NK-92 treated with Interleukin-12 subunit alpha and Interleukin-12 subunit beta, amount 100 ng/mL, for 24 hours (cell line): ENCODE measurements at places on chromosomes 13 and 19.

DNA sequence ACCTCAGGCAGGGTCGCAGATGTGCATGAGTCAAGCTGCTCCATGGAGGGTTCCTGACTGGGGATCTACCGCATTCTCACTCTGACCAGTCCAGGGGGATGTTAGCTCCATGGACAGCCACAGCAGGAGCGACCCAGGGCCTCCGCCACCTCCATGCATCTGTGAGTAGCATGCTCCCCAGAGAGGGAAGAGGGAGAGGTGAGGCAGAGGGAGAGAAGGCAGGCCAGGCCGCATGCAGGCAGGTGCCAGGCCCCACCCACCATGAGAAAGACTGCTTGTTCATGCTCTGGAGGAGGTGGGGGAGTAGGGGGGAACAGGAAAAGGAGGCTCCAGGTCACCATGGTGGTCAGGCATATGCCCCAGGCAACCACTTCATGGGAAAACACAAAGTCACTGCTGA is 20.3 kb downstream of the TUBA3C start:
- no peak for DNase-seq

DNA sequence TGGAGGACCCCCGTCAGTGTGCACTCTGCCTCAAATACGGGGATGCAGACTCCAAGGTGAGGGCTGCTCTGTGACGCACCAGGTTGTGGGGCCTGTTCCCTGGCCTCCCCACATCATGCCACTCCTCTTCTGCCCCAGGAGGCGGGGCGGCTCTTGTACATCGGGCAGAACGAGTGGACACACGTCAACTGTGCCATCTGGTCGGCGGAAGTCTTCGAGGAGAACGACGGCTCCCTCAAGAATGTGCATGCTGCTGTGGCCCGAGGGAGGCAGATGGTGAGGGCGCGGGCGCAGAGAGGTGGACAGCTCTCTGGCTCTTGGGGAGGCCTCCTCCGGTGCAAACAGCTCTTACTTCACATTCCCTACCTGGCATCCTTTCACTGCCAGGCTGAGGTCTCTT is 11.2 kb downstream of the KMT2B start:
- DNase-seq, result no peak

- no peak for DNase-seq
Observed at GRCh38 chr19:24054044-24054935, 32.7 kb upstream of the ZNF254 start.

DNA sequence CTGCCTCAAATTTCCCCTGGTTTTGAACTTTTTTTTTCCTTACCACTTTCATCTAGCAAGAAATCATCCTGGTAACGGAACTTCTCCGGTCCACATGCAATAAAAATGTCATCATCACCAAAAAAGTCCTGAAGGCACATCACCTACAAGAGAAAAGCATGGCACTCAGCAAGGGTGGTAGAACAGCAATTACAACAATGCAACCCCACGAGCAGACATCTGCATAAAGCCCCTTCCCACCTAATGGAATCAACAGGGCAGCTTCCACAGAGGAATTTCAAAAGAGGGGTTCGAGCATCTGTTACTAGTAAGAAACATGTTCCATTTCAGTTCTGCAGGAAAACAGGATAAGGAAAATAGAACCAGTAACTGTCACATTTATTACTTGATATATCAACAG is 183.9 kb downstream of the DCLK1 start:
- no peak for DNase-seq

DNA sequence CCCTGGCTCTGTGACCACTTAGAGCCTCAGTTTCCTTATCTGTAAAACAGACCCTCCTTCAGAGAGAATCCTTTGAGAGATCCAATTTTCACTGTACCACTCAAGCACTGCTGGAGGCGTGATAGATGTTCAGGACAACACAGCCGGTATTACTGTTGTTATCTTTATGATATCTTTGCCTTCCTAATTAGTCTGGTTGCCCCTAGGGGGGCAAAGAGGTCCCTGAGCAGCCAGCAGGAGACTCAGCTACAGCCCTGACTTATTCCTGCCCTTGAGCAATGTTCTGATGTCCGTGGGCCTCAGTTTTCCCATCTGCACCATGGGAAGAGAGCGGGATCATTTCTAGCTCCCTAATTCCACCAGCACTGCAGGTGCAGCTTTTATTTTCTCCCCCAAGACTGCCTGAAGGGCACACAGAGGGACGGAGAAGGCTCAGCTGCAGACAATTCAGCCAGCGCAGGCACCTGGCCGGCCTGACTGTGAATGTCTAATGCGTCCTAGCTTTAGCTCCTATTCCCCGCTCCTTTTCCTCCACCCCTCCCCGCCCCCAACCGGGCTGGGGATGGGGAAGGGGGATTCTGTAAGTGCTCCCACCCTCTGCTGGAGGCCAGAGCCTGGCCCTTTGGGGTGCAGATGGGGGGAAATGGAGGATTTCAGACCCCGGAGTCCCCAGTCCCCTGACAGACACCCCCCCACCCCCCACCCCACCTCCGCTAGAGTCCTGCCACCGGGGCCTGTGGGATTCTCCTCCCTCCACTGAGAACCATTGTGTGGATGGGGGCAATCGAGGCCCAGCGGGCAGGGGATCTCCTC is 16.2 kb downstream of the TLE5 start:
- DNase-seq, result no peak

DNA sequence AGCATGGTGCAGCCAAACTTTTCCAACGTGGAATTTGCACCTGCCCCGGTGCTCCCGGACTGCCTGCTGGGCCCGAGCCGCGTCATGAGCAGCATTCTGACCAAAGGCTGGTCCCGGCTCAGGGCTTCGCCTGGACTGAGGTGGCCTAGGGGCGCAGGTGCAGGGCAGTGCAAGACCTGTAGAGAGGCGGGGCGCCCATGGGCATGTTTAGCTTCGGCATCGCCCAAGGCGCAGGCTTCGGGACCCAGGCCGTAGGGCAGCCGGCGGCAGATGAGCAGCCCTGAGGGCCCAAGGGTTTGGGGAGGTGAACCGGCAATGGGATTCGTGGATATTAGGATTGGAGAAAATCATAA is 23.8 kb downstream of the LRFN3 start:
- DNase-seq, result no peak
